ENCODE measurements at places on chromosomes 1 and 21.

DNA sequence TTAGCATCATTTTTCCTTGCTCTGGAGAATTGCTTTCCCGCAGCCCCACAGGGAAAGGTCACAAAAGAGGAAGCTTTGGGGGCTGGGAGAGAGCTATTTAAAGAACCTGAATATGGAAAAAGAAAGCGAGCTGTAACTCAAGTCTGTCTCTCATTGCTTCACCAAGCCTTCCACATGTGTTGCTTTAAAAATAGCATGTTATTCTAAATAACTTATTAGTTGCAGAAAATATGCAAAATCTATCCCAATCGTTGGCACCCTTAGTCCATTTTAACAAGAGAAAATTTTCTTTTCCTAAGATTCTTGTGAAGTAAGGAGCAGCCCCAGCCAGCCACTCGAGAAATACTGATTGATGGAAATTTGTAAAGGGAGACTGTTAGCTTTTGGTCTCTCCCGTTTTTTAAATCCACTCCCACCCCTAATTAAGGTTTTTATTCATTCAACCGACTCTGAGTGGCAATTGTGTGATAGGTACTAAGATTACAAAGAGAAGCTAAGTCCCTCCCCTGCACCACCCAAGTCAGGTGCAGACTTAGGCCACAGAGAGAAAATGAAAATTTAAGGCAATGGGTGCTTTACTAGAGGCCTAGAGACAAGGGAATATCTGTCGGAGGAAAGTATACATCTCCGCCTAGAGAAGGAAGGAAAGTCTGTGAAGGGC is 802 bp downstream of the CYP4X1 start:
- no peak for DNase-seq

GRCh38 chr1:24198766-24199165 is 11.7 kb upstream of the IFNLR1 start:
- DNase-seq: no peak

DNA sequence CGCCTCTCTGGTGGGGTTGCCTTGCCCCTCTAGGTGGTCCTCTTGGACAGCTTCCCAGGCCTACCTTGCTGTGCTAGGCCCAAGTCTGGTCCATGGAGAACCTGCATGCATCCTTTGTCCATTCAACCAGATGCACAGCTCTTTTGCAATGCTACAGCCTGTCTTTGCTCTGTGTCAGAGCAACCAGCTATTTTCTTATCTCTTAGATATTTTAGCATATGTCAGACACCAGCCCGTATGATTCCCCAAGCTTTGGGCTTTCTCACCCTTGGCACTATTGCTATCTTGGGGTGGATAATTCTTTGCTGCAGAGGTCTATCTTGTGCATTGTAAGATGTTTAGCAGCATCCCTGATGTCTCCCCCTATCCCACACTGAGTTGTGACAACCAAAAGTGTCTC is 32.3 kb downstream of the TNN start:
- DNase-seq: no peak

- no peak for DNase-seq
These were observed 59.3 kb downstream of the PACC1 start for GRCh38 chr1:212355230-212355969.

- DNase-seq: no peak
These were observed 17.3 kb upstream of the ADARB1 start for GRCh38 chr21:45056917-45057560.

Measured in fibroblast of the conjunctiva (primary cell).